ENCODE measurements at places on chromosomes 2 and 18. TPM values are rescaled to one million over a fixed set of nuclear protein-coding genes. Genes with fewer than 3 reads are reported as not detected.

Gene SUMO1
- total RNA-seq: 207 TPM

Gene CNDP1
- not detected for total RNA-seq

Gene NT5C1B
- not detected for total RNA-seq

- DNase-seq: no peak
Measured at GRCh38 chr2:109302319-109302718, 173.3 kb downstream of the SH3RF3 start.

DNA sequence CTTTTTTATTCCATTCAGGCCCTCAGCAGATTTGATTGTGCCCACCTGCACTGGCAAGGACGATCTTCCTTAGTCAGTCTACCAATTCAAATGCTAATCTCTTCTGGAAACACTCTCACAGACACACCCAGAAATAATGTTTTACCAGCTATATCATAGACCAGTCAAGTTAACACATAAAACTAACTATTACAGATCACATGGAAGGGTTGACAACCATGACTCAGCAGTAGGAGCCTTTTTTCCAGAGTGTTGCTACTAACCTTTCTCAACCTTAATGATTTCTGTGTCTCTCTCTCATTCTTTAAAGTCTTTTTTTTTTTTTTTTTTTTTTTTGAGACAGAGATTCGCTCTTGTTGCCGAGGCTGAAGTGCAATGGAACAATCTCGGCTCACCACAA lies 143.5 kb upstream of the MSH6 start:
- peak; percentile 18 for DNase-seq

DNA sequence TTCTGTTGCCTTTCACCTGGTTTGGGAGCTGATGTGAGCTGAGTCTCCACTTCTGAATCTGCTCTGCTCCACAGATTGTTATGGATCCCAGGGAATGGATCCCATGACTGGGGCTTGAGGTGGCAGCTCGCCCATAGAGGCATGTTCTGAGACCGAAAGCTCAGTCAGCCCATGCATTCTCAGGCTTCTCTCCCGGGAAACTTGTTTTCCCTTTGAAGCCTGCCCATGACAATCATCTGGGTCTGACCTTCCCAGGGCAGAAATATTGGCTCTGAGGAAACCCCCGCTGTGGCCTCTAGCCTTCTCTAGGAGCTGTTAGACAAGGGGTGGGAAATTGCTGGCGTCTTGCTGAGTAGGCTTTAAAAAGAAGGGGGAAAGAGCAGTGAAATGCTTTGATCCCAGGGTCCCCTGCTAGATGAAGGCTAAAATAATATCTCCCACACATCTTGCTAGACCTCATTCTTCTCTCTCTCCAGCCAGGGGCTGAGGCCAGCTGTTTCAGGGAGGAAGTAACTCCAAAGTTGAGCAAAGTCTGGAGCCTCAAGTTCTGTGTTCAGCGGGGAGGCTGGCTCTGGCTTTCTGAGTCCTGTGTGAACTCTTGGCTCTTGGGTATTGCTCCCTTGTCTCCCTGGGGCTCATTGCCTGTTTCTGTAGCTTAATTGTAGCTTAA lies 2.0 kb downstream of the VAMP8 start:
- no peak for DNase-seq

DNA sequence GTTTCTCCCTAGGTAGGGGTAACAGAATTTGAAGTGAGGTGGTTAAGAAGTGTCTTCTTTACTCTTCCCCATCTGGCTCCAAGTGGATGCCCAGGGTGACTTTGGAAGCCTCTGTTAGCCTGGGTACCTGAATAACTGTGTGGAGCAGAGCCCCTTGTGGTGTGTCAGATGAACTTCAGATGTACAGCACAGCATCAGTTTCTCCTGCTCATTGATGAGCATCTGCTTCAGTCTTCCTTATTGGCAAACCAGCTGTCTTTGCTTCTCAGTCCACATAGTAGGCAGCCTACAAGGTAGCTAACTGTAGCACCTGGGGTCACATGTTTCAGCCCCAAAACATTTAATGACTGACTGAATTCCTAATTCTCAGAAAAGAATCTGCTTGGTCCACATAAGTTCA lies 56.2 kb upstream of the ATP8B1 start:
- peak; percentile 36 for DNase-seq

GRCh38 chr2:179237209-179237946 lies 27.3 kb downstream of the SESTD1 start:
- no peak for DNase-seq

DNA sequence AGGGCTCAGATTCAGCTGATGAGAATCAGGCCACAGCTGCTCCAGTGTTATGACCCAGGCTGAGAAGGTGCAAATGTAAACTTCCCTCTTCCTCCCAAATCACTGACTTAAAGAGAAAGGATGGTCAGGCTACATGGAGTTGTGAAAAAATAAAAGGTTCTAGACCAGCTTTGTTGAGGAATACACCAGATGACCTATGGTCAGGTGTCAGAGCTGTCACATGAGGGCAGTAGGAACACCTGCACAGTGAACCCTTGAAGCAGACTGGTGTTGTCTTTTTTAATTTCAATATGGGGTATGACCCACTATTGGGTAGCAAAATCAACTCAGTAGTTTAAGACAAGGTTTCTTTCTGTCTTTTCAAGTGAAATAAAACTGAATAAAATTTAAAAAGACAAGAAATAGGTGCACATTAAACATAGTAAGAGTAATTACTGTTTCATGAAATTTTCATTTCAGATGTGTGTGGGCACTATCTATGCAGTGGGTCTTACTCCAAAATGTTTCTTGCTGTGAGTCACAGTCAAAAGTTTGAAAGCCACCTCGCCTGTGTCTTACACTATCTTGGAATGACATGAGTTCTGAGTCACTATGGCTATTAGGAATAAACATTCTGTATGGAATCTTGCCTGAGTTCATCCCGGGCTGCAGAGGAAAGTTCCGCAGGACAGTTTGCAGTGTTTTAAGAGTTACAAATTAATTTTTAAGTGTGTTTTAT lies 83.6 kb downstream of the ACVR1 start:
- peak; percentile 82 for DNase-seq

DNA sequence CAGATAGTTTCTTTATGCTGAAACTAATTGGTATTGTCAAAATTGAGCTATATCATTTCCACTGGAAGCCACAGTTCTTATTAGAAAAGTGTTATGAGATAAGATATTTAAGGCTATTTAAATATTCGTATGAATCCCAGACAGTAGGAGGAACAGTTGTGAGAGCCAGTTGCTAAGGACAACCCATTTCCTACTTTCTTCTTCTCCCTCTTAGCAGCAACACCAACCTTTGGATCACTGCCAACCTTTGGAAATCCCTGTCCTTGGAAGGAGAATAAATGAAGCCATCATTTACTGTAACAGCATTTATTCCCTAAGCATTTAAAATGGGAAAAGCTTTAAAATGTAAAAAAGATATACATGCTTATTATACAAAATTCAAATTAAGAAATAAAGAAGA lies 85.8 kb downstream of the PLCL1 start:
- DNase-seq: no peak
